NCI-H226 (cell line): ENCODE measurements at places on chromosomes 3 and 15.

DNA sequence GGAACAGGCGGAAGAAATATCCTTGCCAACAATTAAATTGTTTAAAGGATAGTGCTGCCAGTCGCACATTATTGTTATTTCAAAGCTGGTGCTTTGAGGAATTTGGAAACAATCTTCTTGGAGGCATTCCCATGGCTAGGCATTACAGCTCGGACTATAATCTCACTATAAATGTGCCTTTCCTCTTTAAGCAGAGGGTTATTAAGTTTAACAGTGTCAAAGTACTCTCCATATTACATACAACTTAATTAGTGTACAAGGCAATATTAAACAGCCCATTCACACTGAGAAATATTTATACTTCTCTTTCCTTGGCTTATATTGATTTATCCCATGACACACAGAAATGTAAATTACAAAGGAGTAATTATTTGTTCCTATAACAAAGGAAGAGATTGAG, 54.0 kb upstream of the FAM3D start:
- no peak for DNase-seq

DNA sequence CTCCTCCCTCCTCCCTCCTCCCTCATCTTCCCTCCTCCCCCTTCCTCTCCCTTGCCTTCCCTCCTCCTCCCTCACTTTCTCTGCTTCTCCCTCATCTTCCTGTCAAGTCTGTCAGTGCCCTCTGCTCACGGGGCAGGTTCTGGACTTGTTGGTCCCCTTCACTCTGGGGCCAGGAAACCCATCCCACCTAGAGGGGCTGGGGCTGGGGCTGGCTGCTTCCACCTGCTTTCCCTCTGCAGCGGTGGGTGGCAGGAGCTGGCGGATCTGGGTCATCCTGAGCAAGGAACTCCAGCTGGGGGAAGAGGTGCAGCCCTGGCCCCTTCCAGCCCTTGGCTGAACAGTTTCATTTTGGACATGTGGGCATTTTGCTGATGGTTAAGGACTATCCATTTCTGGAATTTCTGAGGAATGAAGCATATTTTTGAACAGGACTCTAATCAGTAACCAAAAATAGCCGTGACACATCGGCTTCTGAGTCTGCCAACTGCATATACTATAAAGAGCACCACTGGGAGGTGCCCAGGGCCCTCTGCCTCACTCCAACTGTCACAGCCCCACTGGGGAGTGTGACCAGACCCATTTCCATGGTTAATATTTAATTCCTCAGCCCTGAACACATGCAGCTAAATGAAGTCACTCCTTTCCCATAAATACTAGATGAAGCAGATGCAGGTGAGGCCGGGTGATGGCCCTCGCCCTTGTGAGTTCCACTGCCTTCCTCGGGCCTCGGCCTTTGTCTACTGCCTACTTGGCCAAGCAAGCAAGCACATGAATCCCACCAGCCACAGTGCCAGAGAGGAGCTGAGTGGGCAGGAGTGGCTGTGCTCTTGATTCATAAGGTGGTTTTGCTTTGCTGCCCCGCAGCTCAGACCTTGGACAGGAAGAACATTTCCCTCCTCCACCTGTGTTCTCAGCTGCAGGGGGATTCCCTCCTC, 39.8 kb downstream of the CHDH start:
- peak; percentile 67 for DNase-seq

DNA sequence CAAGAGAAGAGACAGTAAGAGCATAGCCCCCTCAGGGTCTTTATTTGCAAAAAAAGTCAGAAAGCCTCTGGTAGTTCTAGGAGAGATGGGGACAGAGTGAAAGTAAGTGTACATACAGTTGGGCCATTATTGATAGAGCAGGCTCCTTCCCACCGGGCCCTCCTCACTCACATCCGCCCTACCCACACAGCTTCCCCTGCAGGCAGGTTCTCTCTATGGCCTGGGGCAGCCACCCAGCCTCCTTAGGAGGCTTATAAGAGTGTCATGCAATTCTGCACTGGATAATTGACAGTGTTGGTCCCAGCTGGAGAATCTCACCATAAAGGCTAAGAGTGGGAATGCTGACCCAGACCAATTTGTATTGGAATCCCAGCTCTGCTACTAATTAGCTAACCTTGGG, 49.5 kb downstream of the SLC30A4 start:
- DNase-seq: no peak

- no peak for DNase-seq
Observed at GRCh38 chr3:152197451-152197850, 71.3 kb upstream of the MBNL1 start.

DNA sequence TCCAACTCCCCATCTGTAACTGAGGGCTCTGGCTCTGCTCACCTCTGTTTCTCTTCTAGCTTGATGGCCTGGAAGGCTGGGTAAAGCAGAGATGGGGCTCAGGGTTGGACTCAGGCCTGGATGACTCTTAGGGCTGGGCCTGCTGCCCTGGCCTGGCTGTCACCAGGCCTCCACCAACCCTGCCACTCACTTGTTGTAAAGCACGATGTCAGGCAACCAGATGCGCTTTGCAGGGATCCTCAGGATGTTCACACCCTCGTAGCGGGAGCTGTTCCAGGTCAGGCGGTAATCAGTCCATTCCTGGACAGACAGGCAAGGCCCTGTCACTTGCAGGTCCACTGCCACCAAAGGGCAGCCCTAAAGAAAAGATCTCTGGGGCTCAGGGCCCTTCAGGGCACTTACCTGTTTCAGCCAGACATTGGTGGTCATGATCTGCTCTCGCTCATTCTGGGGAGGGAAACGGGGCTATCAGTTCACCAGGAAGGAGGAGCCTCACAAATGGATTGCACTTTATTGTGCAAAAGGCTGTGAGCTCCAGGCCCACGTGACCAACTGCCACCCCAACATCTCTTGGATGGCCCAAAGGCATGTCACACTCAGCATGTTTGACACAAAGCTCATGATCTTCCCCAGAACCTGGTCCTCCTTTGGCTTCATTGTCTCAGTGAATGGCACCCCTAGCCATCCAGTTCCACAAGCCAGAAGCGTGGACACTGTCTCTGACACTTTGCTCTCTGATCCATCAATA, 9.9 kb downstream of the CHRNB4 start:
- no peak for DNase-seq

DNA sequence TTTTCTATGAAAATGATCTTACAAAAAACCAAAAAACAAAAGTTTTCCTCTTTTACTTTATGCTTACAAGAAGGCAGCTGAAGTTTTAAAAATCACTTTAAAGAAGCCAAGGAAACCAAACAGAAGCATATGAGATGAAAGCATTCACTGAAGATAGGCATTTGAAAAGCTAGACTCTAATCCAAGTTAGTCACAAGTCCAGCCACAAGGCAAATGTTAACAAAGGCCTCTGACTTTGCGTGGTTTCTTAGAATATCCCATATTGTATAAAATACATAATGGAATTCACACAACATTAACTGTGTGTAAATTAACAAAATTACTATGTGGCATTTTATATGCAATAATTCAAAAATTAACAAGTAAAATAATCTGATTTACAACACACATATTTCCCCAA, 17.7 kb downstream of the MRPL3 start:
- DNase-seq: no peak

GRCh38 chr15:45665261-45665660, 30.4 kb downstream of the SQOR start:
- DNase-seq: no peak

DNA sequence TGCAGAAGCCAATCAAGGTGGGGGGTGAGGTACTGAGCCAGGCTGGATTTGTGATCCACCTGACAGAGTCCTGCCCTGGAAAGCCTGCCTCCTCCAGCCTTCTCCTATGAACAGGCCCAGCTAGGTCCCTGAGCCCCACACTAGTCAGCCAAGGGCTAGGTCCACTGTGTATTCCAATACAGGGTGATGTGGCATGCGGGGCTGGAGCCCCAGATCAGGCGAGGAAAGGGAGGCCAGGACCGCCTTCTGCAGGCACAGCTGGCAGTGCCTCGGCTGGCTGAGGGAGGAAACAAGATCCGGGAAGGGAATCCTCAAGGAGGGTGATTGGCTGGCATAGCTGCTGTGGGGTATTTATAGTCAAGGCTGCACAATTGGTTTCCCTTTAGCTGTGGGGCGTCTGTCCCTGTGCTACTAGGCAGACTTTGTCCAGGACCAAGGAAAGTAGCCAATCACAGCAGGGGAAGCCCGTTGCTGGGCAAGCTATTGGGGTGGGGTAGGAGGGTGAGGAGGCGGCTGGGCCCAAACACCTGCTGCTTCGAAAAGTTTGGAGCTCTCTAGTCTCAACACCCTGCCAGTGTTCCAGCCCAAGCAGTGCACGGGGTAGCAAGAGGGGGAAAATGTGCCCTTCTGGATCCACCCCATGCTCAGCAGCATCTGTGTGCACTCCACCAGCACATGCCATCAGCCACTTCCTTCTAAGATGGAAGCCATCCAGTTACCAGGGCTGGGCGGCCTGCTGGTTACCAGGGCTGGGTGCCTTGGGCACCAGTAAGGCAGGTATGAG, 5.9 kb downstream of the KY start:
- no peak for DNase-seq
